ENCODE measurements at places on chromosomes 16 and 17.

DNA sequence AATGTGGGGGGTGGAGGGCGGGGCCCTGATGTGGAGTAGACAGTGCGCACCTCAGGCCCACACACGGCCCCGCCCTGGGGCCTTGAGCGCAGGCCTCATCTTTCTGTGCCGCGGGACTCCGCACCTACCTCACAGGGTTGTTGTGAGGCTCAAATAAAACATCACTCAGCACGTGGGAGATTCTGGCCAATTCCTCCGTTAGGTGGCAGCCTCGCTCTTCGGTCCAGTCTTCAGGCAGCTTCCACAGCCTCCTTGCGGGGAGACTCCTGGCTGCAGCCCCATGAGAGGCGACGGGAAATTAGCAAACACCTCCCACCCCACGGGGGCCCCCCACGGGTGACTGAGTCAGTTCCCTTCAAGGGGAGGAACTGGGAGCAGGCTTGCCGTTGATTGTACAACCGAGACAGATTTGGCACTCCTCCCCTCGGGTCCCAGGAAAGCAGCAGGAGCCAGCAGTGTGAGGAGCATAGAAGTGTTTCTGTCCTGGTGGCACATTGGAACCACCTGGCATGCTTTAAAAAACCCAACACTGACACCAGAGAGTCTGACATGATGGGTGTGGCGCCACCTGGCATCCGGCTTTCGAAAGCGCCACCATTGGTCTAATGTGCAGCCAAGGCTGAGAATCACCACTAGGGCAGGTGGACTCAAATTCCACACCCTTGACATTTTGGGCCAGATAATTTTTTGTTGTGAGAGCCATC is 7.6 kb downstream of the MRM1 start:
- DNase-seq, result no peak

DNA sequence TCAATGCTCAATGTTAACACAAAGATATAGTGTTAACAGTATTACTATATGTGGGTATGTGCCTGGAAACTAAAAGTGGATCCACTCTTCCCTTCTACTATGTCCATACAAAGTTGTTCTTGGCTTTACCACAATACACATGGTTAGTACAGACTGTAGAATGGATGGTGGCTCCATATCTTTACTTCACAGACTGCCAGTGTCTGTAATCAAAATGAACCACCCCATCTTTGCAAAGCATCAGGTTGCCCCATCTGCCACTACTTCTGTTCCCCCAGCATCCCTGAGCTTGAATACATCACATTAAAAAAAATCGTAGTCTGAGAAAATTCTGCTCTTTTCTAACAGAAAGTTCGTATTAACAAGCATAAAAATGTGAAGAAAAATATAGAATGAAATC is 30.0 kb downstream of the USP32 start:
- no peak for DNase-seq

DNA sequence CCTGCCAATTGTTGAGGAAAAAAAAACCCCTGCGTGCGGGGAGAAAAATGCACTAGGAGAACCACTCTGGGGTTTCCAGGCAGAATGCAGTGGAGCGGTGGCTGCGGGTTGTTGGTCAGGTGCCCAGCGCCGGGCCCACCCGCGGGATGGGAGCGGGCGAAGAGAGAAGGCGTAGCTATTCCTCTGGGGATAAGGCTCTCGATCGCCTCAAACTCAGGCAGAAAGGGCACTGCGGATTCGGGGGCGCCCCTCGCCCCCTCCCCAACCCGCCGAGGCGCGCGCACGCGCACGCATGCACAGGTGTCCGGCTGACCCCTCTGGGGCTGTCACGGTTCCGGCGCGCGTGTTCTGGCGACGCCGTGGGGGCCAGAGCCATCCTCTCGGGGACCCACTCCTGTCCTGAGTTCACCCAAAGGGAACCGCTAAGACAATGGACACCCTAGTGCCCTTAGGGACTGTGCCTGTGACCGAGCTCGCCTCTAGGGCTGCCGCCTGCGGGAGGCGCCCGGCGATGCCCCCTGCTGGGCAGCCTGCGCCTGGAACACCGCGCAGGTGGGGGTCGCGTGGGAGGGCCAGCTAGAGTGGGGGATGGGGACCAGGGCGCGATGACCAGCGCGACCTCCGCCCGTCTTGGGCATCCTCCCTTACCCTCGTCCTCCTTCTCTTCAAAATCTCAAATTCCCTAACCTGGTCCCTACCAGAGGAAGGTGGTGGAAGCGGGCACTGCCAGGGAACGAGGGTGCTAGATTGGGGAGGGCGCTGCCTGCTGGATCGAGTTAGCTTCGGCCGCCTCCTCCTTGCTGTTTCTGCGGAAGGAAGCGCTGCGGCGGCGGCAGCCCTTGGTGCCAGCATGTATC is 14.4 kb upstream of the CBX8 start:
- no peak for DNase-seq

GRCh38 chr16:20141956-20142355 is 68.3 kb upstream of the GPR139 start:
- no peak for DNase-seq

DNA sequence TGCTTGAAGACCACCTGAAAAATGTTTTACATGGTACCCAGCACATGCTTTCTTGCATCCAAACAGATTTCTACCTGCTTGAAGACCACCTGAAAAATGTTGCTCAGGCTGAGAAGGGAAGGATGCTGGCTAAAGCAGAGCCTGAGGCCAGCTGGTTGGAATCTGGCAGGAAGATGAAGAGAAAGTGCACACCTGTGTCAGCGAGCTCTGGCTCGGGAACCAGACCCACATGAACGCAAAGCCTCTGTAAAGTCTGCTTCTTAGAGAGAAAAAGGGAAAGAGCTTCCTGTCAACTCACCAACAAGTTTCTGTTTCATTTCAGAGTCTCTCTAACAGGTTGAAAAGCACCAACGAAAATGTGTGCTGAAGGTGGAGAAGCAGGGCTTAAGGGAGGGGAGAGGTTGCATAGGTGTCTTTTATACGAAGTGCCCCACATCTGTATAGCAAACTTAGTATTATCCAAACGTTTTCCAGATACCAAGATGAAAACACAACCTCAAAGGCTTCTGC is 226.0 kb downstream of the TOX3 start:
- DNase-seq, result no peak

DNA sequence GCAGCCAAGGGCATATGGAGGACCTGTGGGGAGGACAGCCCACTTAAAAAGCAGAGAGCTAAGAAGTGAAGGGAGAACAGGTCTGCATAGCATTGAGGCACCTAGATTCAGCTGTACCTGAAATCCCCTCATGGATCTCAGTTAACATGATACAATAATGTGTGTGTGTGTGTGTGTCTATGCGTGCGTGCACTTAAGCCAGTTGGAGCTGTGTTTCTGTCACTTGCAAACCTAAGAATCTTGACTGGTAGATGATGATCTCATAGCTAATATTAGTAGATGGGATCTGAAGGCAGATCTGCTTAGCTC is 1.7 kb upstream of the ITPRIPL2 start:
- DNase-seq, result no peak

DNA sequence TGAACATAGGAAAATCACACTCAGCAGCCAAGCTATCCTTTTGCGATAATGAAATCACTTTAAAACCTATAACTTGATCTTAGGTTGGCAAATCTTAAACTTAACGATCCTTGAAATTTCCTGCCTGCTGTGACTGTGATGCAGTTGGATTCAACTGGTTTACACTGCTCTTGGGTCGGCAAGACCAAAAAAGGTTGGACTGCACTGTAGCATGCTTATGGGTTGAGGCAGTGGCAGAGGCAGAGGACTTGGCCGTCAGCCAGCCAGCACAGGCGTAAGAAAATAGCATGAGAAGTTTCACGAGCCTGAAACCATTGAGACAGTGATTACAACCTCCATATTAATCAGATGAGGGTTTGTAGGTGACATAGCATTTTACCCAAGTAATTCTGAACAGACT is 21.4 kb downstream of the WSB1 start:
- DNase-seq, result no peak

DNA sequence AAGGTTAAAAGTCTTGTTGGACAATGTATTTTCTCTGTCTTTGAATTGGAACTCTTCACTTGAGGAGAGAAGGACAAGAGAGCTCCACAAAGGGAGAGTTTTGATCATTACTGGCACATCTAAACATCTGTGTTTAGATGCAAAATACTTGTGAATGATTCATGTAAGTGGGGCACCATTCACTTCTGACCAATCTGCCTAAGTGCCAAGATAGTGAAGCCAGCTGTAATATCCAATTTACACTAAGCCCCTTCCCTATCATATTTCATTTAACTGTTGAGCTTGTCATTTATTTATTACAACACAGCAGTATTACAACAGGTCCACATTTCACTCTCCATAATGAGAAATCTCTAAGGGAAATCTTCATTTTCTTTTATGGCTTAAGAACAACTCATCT is 832.3 kb upstream of the GOT2 start:
- DNase-seq, result no peak

- DNase-seq, result no peak
These were observed 4.1 kb upstream of the MPO start for GRCh38 chr17:58284613-58285421.

DNA sequence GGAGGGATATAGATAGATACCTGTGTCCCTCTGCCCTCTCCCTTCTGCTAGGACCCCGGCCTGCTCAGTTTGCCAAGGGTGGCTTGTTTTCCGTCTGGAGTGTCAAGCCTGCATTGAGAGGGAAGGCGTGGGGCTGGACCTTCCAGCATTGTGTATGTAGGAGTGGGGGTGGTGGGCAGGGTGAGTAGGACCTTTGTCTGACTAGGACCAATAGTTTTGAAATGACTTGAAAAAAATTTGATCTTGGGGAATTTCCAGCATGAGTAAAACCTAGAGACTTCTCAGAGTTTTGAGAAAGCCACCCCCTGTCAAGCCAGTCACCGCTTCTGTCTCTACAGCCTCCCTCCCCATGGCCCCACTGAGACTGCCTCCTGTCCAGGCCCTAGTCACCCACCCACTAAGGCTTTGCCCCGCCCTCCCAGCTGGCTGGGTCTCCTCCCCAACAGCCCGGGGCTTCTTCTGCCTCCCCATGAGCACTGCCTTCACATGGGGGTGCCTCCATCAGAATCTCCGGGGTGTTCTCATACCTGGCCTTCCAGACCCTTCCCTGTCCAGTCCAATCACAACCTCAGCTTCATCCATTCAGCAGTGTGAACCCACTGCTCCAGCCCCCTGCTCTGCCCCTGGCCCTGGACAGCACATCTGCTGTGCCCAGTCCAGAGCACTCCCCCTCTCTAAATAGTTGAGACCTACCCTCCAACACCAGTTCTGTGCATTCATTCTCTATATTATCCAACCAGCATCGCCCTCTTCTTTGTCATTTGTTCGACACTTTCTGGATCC is 207.0 kb downstream of the MSI2 start:
- DNase-seq, result no peak

DNA sequence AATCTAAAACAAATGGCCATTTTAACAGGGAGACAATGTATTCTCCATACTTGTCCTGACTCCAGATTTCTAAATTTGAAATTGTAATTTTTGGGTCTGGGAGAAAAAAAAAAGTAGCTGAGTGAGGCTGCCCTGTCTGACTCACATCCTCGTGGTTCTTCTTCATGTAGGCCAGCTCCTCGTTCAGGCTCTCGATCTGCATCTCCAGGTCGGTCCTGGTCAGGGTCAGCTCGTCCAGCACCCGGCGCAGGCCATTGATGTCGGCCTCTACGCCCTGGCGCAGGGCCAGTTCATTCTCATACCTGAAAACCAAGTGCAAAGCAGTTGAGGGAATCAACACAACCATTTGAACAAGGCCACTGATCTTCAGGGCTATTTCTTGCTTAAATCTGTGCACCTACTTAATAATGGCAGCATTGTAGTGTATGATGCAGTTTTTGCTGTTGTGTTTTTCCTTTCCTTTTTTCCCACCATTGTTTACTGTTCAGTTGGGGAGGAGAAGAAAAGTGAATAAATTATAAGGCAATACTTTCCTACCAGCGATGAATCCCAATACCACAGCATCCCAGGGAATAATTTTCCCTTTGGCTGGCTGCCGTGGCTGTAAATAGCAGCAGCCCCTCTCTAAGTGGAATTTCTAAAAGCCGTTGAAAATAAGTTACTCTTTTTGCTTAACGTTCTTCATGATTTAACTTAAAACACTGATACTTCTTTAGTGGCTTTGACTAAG is 2.2 kb downstream of the KRT12 start:
- DNase-seq, result no peak

- no peak for DNase-seq
These were observed 6.0 kb upstream of the TXNDC11 start for GRCh38 chr16:11748404-11749254.

DNA sequence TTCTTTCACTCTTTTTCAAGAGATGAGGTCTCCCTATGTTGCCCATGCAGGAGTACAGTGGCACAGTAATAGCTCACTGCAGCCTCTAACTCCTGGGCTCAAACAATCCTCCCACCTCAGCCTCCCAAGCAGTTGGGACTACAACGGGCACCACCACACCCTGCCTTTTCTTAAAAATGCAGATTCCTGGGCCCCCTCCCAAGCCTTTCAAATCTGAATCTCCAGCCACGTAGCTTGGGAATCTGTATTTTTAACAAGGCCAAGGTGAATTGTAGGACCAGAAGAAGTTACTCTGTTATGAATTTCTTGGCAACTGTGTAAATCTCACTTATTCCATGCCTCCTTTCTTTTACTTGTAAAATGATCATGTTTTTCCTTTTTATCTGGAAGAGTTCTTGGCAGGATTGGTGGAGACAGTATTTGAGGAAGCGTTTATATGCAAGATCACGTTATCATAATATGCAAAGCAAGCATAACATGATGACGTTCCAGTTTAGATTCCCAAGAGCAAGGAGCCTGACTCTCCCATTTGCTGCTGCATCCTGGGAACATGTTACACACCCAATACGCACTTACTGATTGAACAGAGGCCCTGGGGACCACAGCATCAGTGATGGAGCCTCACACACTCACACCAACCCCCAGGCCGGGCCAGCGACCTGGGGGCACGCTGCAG is 44.5 kb downstream of the LITAF start:
- no peak for DNase-seq

All from effector CD4-positive, alpha-beta T cell (primary cell).